Cardiac septum (tissue), 1 donor: ENCODE measurements at places on chromosomes 3 and 15. TPM values are rescaled to one million over a fixed set of nuclear protein-coding genes. Genes with fewer than 3 reads are reported as not detected.

Gene DPPA2
- total RNA-seq = not detected

Gene GOLGA8S
- 1.1 TPM for total RNA-seq

Gene SKOR1
- 0.24 TPM for total RNA-seq

Gene CNTN4
- total RNA-seq = 2.8 TPM

GRCh38 chr3:98657457-98657856 lies 64.0 kb upstream of the CPOX start:
- DNase-seq = no peak

GRCh38 chr3:128285042-128285966 lies 132.0 kb downstream of the EEFSEC start:
- no peak for DNase-seq

GRCh38 chr3:127081001-127081720 lies 98.2 kb downstream of the PLXNA1 start:
- DNase-seq = peak; percentile 56

GRCh38 chr3:31960793-31961431 lies 20.1 kb downstream of the OSBPL10 start:
- DNase-seq = no peak

DNA sequence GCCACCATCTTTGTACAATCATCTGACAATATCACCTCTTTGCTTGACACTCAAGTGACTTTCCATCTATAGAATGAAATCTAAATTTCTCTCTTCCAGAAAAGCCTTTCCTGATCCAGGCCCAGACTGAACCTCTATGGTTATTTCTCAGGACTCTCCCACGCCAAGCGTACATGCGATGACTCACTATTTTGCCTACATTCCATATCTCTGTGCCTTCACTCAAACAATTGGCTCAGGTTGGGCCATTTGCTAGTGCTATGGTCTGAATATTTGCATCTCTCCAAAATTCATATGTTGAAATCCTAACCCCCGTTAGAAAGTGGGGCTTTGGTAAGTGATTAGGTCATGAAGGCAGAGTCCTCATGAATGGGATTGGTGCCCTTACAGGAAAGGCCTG lies 43.9 kb downstream of the ST3GAL6 start:
- no peak for DNase-seq

- no peak for DNase-seq
These were observed 80.8 kb upstream of the SCN5A start for GRCh38 chr3:38730281-38730680.

DNA sequence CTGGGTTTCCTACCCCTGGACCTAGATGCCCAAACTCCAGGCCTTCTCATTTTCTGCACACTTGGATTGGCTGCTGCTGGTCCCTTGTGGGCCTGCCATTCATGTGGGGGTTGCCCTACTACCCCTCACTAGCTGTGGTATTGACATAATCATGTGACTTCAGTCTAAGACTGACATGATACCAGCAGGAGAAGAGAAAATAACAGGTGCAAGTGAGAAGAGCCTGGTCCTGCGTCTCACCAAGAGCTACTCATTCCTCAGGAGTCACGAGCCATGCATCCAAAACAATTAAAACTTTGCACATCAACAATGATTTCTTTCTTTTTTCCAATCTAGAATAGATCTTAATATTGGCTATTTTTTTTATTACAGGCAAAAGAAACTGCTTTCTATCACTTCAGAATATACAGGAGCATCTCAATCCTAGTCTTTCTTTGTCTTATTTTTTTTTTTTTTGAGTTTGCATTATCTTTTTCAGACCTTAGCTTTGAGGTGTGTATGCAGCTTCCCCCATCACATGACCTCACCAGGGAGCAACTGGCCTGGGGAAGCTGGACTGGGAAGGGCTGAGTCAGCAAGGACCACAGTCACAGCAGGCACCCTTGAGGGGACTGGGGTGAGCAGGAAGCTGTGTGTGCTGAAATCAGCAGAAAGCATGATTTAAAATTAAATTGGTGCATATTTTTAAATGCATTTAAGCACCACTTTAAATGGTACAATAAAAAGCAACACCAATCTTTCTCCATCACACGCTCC lies 27.6 kb downstream of the SLC9A9 start:
- DNase-seq = no peak

- DNase-seq = peak; percentile 83
These were observed 6.3 kb upstream of the PKM start for GRCh38 chr15:72237029-72237852.

- no peak for DNase-seq
These were observed 996 bp downstream of the HCN4 start for GRCh38 chr15:73367624-73368300.

DNA sequence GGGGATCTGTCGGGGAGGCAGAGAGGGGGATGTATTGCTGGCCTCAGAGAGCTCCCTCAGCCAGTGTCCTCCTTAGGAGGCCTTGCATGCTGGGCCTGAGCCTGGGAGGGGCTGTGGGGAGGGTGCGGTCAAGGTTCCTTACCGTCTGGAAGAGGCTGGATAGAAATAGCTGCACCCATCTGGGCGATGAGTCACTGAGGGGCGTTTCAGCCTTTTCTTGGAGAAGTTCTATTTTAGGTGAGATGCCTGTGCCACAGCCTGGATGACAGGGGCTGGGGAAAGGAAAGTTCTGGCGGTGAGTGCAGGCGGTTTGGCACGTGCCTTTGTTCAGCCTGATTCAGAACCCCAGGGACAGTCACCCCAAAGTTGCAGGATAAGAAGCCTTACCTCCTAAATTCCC lies 35.7 kb upstream of the APEH start:
- DNase-seq = no peak

DNA sequence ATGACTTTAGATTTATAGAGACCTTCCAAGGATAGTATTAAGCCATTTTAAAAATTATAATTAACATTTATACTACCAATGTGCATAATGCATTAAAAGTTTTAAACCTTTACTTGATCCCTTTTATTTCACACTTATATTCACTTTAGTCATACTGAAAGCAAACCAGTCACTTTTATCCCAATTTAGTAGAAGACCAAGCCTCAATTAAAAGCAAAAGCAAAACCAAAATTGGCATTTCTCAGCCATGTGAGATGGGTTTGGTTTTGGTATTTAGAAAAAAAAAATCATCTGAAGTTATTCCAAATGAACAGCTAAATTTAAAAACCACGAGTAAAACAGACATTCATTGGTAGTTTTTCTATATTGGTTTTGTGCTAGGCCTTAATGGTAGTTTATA lies 249.4 kb downstream of the LPP start:
- DNase-seq = no peak

DNA sequence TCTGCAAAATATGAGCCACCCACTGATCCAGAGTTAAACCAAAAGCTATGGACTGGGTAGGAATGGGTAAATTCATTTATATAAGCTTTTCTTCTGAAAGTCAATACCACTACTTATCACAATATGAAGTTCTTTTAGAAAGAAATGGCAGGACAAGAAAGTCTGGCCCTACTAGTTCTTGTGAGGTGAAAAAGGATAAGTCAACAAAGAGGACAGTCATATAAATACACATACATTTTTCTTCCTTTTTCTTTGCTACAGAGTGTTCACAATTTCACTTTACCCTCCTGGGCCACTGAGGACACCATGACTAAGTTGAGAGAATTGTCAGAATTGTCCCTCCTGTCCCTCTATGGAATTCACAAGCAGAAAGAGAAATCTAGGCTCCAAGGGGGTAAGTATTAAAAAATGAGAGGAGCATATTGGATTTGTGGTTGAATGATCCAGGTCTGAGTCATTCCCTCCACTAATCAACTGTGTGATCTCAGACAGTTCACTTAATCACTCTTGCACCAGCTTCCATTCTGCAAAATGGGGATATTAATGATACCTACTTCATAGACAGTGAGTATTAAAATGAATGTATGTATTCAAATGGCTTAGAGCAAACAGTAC lies 27.6 kb downstream of the ACP3 start:
- no peak for DNase-seq

GRCh38 chr15:70258369-70259027 lies 160.8 kb upstream of the TLE3 start:
- no peak for DNase-seq

GRCh38 chr3:73144276-73144675 lies 82.8 kb downstream of the EBLN2 start:
- no peak for DNase-seq

GRCh38 chr15:26736502-26737248 lies 36.2 kb downstream of the GABRB3 start:
- DNase-seq = no peak

DNA sequence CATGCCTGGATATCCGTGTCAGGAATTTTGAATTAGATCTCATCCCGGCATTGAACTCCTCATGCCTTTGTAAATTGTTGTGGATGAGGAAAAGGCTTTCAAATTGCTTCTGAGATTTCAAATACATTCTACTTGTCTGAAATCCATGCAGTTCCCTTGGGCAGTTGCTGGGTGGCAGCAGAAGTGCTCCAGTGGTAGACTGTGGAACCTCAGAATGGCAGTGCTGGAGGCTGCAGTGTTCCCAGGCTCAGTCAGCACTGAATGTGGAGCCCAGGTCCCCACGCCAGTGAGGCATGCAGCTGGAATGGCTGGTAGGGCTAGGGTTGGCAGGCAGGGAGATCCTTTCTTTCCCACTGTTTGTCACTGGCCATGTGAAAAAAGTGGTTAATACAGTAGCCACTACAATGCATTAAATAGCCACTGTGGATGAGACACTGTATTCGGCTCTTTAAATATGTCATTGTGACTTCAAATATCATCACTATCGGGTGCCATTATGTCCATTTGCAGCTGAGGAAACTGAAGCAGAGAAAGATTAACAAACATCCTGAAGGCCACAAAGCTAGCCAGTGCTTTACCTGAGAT lies 98.6 kb downstream of the TPRG1 start:
- no peak for DNase-seq
